Fibroblast of skin of left biceps (primary cell): ENCODE measurements at places on chromosomes 6 and 20.

- DNase-seq = no peak
Measured at GRCh38 chr6:111406200-111406721, 76.8 kb downstream of the REV3L start.

- no peak for DNase-seq
Measured at GRCh38 chr20:32522776-32523612, 62.1 kb downstream of the NOL4L start.

- no peak for DNase-seq
Measured at GRCh38 chr6:129276461-129276860, 393.5 kb downstream of the LAMA2 start.

DNA sequence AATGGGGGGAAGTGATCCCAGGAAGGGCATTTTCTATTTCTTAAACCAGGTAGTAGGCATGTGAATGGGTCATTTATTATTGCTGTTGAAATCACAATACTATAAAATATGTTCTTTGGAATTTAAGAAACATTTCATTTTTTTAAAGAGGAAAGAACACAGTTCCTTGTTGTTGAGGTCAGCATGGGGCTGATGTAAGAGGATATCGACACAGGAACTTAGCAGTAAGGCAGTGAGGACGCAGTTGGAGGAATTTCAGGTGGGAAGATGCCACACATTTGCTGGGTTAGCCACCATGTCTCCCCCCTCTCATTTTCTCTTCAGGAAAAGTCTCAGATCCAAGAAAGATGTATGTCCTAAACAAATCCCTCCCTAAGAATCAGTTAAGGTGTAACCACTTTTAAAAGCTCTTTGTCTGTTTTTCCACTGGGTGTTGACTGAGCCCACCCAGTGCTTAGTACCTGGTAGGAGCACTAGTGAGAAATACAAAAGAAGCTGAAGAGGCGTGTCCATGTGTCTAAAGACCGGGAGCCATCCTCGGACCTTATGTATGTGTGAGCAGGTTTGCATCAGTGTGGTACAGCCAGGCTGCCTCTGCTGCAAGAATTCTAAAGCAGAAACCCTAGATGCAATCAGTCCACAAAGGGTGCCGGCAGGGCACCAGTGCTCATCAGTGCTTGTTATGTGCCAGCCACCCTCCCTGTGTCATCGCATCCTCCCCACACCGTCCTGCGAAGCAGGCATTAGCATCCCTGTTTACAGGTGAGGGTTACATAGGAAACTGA, 98.9 kb downstream of the TCP11 start:
- DNase-seq = no peak

DNA sequence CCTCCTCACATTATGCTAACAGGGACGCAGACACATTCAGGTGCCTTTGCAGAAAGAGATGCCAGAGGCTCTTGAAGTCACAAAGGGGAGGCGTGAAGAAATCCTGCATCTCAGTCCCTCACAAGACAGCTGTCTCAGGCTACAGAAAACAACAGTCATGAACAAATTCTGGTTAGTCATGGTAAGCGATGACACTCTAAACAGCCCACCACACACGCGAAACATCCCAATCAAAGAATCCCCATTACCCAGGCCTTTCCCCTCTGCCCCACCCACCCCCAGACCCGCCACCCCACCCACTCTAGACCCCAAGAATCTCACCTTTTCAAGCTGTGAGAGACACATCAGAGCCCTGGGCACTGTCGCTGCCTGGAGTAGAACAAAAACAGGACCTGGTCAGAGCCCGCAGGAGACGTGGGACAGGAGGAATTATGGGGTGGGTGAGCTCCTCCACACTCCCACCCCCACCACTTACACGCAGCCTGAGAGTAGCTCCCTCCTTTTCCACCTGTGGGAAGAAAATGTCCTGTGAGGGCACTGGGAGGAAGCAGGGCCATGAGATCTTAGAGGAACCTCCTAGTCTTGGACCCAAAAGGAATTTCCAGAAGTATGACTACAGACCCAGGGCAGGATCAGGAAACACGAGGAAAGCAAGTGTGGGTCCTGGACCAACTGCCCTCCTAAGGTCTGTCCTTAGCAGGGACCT, 2.7 kb downstream of the HLA-B start:
- DNase-seq = no peak

GRCh38 chr6:14542670-14543366, 425.2 kb downstream of the CD83 start:
- no peak for DNase-seq

DNA sequence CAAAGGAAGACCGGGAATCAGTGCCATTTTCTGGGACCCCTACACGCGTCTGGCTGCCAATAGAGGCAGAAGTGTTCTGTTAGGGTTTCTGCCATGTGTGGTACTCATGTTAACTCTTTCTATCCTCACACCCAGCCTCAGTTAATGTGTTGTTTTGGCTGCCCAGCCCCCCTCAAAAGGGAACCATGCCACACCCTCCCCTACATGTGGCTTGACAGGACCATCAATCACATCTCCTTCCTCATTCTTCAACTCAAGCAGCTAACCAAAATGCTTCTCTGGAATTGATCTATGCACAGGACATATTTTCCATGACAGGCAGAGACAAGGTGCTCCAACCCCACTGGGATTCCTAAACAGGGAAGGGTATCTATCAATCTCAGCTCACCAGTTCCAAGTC, 22.0 kb downstream of the AHCY start:
- no peak for DNase-seq

DNA sequence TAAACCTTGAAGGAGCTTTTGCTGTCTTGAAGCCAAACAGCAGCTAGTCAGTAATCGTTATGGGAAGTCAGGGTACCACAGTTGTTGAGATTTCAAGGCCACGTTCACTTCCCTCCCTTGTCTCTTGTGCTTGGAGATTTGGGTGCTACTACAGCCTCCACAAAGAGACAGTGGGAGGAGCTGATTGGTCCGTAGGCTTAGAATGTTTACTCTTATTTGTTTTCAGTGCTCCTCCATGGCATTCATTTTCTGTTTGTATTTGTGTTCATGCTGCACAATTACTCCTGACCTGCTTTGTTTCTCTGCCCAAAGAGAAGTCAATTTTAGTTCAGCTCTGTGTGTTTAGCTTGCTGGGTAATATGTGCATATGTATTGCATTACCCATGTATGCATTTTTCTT, 147.7 kb downstream of the PRL start:
- DNase-seq = no peak

DNA sequence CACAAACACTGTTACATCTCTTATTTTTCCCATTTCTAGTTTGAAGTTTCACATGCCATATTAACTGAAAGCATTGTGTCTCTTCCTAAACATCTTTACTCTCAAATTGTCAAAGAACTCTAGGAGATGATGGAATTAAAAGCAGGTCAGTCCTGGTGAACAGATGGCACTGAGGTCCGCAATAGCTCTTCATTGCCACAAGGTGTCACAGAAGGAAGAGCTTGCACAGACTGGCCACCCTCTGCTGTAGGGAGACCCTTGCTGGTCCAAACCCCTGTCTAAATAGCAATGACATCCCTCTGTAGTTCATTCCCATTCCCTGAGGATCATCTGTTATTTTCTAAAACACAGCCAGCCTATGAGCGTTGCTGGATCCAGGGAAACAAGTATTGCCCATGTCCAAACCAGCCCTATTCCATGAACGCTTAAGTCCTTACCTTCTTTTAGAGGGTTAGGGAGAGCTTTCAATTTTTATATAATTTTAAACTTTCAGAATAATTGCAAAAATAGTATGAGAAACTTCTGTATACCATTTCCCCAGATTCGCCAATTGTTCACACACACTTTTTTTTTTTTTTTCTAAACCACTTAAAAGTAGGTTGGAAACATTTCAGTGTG, 10.1 kb upstream of the HDAC2 start:
- DNase-seq = no peak

DNA sequence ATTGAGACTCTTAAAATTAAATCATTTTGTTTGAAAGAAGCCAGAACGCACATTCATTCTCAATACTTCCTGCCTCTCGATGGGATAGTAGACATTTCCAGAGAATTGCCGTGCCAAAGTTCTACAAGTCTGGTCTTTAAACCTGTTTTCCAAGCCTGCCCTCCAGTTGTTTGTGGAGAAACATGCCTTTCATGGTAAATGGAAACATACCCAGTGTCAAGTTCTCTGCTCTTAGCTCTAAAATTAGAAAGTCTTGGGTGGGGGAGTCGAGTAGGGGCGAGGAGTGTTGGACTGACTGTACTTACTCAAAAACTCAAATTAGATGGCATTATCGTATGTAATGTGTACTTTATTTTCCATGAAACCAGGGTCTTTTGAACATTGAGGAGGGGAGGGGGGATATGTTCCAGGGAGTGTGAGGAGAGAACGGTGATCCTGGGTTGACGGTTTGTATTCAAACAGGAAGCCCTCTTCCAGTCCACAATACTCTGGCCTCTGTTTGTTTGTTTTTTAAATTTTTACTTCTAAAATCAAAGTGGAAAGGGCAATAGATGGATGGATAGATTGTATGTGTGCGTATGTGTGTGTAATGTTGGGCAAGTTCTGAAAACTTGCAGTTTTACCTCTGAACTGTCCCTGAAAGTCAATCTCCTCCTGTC, 106.8 kb upstream of the ARMC2 start:
- no peak for DNase-seq

GRCh38 chr20:43870484-43870883, 44.2 kb upstream of the TOX2 start:
- no peak for DNase-seq

DNA sequence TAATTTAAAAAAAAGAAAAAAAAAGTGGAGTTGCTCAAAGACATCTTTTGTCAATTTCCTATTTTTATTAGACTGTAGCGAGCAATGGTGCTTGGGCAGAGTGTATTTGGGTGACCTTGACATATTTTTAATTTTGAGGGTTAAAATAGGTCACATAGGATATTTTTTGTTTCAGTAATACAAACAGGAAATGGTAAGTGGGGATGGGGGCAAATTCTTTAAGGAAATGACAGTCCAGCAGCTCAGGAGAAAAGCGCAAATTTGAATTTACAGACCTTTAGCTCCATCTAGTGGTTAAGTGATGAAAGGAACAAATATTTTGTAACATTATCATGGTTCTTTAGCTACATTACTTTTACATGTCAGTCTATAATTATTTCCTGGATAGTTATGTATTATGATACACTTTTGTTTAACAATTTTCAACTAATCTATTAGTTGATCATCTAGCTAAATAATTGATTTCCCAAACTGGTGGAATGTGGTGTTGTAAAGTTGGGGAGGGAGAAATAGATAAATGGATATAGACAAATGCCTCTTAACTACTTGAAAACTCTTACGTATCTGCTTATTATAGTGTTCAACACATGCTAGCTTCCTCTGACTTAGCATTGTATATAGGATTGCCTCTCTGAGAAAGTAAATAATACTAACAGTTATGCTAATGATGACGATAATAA, 10.0 kb downstream of the CITED2 start:
- no peak for DNase-seq

DNA sequence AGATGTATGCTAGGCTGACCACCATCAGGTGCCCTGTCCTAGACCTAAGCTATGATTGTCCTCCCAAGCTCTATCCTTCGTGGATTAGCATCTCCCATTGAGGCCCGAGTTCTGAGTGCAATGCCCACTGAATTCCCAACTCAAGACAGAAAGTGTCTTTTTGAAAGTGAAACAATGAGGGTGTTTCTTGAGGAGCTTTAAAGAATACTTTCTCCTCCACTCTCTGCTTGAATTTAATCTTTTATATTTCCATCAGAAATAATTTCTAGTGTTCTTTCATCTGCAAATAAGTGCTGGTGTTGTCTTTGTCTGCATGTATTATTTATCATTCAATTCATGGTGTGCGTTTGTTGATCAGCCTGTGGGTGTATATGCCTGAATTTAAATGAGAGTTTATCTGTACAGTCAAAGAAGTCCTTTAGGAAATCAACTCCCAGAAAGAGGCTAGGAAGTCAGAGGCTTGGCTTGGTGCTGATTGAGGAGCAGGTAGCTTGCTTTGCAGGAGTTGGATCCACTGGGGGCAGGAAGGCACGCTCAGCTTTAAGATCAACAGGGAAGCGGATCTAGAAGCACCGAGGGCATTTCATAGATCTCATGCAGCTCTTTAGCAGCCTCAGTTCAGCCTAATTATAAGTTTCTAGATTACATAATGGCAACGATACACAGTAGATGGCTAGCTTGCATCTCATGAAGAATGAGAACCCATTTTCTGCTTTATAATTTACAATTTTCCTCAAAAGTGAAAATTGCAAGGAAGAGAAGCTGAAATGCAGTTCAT, 36.0 kb upstream of the CCN6 start:
- DNase-seq = no peak

DNA sequence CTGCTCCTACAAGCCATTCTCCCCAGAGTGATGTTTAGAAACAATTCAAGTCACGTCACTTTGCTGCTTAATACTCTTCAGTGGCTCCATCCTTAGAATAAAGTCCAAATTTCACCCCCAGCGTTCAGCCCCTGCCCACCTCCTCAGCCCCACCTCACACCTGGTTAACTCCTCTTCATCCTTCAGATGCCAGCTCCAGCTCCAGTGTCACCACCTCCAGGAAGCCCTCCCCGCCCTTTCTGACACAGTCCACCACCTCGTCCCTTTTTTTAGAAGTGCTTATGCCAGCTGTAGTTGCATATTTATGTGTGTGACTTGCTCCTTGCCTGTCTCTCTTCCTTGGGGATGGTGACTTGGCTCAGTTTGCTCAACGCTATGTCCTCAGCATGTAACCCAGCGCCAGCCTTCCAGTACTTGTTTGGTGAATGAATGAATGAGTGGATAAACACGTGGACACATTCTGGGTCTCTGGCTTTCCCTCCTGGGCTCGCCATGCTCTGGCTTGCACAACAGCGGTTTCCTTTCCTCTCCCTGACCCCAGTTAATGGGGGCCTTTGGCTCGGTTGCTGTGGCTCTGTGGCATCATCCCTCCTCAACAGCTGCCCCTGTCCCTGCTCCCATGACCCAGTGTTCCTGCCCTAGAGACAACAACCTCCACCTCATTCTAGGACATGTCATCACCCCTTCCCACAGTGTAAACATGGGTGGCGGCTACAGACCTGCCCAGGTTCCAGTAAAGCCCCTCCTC, 3.7 kb upstream of the IP6K3 start:
- no peak for DNase-seq

DNA sequence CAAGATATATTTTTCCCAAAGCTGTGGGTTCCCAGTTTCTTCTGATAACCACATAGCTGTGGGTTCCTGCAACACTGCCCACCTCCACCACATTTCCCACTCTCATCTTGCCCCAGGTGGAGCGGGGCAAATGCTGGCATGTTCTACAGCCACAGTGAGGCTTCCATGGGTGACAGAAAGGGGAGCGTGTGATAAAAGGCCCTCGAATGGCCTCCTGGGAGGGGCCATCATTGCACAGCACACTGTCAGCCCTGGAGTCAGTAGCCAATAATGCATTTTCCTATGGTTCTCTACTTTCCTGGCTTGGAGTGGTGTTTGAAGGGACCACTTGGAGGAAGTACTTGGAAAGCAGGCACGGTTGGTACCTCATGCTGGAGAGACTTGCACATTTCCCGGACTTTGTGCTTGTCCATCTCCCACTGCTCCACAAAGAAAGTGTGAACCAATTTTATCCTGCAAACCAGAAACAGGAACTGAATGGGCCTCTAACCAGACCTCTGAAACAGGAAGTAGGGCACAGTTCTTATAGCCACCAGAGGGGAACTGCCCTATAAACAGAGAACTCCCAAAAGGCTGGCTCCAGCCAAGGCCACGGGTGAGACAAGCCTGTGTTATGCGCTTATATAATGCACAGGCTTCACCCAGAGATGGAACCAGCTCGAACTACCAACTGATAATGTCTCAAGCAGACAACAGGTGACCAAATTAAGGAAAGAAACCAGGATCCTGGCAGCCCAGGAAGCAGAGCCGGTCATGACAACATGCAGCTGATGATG, 8.6 kb downstream of the MAP3K5 start:
- no peak for DNase-seq

- no peak for DNase-seq
Measured at GRCh38 chr20:24098886-24099285, 110.3 kb upstream of the GGTLC1 start.
